ENCODE measurements at places on chromosomes 12 and 14. TPM values are rescaled to one million over a fixed set of nuclear protein-coding genes. Genes with fewer than 3 reads are reported as not detected.
A peak's percentile ranks its signal among the peaks of the same experiment; 100 is the strongest.

GRCh38 chr12:75939016-75939642, 92.4 kb downstream of the PHLDA1 start:
- no peak for DNase-seq

Gene GRIP1
- total RNA-seq: 11.6 TPM

DNA sequence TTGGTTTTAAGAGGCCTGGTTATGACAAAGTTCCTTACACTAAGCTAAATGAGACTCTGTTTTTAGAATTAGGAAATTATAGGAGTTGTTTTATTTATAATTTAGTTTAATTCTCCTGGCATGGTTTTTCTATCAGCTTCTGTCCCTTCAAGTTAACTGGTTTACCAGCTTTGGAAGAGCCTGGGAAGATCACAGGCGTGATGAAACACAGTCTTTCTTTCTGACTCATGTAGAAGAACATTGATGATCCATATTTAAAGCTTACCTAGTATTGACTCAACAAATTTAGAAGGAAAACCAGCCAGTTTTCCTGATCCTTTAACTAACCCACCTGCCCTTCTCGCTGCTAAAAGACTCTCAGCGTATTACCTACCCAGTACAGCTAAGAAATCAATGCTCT, 155.2 kb downstream of the TGFB3 start:
- DNase-seq: no peak

DNA sequence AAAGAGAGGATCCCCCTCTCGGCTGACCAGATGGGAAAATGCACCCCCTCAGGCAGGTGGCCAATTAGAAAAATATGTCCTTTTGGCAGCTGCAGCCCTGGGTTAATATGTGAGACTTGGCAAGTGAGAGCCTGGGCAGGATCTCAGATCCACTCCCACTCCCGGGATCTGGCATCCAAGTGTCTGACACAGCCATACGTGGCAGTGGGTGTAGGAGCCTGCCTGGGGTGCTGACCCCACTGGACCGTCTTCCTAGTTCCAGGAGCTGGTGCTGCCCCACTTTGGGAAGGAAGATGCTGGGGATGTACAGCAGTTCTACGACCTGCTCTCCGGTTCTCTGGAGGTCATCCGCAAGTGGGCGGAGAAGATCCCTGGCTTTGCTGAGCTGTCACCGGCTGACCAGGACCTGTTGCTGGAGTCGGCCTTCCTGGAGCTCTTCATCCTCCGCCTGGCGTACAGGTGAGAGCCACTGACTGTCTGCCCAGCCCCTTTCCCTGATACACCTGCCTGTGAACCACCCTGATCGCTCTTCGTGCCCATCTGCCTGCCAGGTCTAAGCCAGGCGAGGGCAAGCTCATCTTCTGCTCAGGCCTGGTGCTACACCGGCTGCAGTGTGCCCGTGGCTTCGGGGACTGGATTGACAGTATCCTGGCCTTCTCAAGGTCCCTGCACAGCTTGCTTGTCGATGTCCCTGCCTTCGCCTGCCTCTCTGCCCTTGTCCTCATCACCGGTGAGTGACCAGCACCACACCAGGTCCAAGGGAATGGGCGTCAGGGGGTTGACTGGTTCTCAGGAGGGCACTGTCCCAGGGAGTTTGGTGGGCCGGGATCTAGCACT, 5.8 kb downstream of the NR4A1 start:
- no peak for DNase-seq

GRCh38 chr14:44962334-44963043, 499 bp downstream of the TOGARAM1 start:
- DNase-seq: peak; percentile 41

- DNase-seq: peak; percentile 91
These were observed 13.4 kb upstream of the ALDH2 start for GRCh38 chr12:111753144-111753881.

DNA sequence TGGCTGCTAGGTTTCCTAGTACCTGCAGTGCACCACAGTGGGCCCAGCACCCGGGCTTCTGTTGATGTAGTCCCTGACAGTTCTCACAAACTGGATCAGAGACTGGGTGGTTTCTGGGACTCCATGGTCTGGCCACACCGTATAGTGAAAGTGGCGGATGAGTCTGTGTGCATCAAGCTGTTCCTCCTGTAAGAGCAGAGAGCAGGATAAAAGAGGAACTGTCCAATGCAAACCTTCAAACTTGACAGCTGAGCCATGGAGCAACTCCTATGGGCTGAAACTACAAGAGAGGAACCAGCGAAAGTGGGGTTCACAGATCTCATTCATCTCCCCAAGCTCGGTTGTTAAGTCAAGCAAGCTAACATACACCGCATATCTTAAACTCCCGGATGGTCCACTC, 102.8 kb downstream of the PTPRB start:
- DNase-seq: no peak

All from lower leg skin (tissue), 4 donors.